Activated effector memory CD4-positive, alpha-beta T cell treated with Interleukin-2 at 50 U/mL for 16 hours (primary cell): ENCODE measurements at places on chromosomes 4 and X.

GRCh38 chr4:1204828-1205585, 32.6 kb upstream of the SPON2 start:
- no peak for DNase-seq

DNA sequence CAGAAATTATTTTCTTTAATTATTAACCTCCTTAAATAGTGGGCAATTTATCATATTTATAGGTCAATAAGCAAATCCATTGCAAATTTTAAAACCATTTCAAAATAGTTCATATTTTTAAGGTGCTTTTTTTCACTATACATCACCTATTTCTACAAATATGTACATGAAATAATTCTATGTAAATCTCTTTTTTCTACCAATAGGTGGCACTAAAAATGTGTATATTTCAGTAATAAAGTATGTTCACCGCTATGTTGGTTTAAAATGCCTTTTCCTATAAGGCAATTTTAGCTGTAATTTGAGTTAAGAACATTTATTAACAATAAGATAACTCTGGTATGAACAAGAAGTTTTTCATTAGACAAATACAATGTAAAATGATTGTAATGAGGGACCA, 672.2 kb downstream of the KCTD8 start:
- DNase-seq: no peak

- DNase-seq: no peak
Observed at GRCh38 chr4:26386386-26386785, 65.6 kb downstream of the RBPJ start.

DNA sequence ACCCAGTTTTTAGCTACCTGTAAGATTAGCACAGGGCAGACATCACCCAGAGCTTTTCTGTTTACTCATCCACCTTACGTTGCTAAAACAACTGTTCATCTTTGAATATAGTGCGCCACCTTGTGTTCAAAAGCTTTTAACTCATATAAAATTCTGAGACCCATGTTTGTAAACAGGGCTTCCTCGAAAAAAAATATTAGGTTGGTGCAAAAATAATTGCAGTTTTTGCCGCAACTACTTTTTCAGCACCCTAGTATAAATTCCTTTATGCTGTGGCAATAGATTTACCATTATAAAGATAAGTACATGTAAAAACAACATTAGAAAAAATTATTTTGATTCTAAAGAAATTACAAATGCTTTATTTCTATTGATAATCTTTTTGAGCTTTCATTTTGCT, 147.9 kb downstream of the LRBA start:
- no peak for DNase-seq

GRCh38 chrX:22664826-22665225, 334.9 kb upstream of the DDX53 start:
- no peak for DNase-seq

DNA sequence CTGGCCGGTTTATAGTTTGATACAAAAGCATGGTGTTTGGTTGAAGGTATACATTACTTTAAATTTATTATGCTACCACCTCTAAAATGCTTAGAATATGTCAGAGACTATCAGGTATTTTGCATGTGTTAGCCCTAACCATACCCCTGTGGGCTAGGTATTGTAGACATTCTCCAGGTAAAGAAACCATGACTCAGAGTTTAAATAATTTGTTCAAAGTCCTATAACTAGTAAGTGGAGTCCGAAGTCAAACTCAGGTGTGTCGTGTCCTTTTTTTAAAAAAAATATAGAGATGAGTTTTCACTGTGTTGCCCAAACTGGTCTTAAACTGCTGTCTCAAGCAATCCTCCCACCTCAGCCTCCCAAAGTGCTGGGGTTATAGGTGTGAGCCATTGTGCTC, 12.4 kb downstream of the LAP3 start:
- DNase-seq: no peak

- DNase-seq: no peak
Observed at GRCh38 chrX:78643874-78644273, 15.3 kb downstream of the RTL3 start.

DNA sequence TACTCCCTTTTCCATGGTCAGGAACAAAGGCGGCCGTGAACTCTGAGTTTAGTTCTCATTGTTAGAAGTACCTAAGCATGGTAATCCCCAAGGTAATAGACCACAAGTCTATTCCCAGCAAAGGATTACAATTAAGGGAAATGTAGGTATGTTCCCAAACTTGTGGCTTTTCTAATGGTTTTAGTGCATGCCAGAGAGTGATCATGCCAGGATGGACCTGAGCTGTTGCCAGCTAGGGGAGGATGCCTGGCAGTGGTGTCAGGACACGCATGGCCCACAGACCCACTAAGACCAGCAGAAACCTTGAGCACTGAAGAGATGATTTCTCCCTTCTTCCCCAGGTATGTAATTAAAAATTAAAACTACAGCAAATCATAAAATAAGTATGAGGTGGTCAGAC, 60.8 kb downstream of the COQ2 start:
- no peak for DNase-seq

DNA sequence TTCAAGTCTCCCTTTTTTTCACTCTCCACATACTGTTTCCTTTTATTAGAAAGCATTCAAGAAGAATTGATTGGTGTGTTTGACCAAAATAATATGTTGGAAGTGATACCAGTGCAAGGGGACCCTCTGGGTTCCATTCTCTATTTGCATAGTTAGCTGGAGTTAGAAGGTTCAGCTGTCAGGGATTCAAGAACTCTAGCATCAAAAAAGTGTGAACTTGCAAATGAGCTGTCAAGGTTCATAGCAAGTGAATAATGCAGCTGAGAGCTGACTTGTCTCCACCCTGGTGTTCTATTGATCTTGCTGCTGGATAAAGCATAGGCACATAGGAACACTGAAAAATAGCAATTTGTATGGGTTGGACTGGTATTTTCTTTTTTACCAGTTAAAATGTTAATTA, 73.2 kb downstream of the SORBS2 start:
- no peak for DNase-seq

GRCh38 chr4:105556206-105556605, 3.8 kb downstream of the ARHGEF38 start:
- DNase-seq: no peak

- no peak for DNase-seq
Observed at GRCh38 chrX:51742586-51742985, 656 bp upstream of the GSPT2 start.
